Chondrocyte (in vitro differentiated cells): ENCODE measurements at places on chromosomes 6 and 20.

- no peak for DNase-seq
Measured at GRCh38 chr20:3434232-3434631, 26.8 kb upstream of the DNAAF9 start.

- DNase-seq: no peak
Measured at GRCh38 chr6:130943738-130944137, 116.5 kb downstream of the SMLR1 start.

DNA sequence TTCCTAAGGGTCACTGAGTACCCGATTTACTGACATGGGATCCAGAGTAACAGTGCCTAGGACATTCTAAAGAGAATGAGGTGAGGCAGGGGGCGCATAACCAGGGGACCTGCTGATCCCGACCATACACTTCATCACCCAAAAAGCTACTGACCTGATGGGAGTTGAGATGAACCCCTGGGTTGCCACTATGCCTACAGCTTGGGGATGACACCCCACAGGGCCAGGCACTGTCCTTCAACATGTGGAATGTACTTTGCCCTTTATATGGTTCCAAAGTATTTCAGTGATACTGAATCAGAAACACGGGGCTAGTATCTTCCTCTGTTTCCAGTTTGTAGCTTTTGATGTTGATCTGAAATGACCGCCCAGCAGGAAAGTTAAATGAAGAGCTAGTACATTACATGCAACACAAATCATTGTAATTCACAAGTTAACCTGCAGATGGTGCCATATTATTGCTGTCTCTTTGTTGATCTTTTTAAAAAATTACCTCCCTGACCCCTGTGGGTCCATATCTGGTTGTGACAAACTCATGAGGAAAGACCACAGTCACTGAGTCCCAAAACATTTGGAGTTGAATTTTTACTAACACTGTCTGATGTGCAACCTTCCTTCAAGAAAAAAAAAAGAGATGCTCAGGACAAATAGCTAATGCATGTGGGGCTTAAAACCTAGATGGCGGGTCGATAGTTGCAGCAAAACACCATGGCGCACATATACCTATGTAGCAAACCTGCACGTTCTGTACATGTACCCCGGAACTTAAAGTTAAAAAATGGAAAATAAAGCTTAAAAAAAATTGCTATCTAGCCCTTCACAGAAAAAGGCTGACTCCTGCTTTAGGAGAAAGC is 42.7 kb upstream of the GCNT2 start:
- DNase-seq: no peak

GRCh38 chr20:35146299-35146919 is 727 bp downstream of the EDEM2 start:
- DNase-seq: no peak

DNA sequence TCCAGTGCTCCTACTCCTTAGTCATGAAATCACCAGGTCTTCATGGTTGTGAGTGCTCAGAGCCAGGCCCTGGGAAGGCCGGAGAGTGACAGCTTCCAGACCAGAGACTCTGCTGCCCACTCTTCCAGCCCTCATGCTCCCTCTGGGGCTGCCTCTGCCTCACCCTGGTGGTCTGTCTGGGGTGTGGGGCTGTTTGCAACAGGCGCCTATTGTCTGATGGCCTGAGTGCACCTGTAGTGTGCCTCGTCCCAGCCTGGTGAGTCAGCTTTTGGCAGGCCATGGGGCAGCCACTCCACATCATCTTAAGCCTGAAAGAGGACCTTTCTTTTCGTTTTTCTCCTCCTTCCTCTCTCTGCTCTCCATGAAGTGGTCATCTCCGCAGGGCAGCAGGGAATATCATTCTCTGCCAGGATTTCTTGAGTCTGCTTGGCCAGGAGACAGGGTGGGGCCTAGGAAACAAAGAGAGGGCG is 173.8 kb downstream of the VEGFA start:
- DNase-seq: no peak
